ENCODE measurements at places on chromosomes 1 and 21.

GRCh38 chr1:55526716-55527115, 311.6 kb upstream of the USP24 start:
- DNase-seq: no peak

DNA sequence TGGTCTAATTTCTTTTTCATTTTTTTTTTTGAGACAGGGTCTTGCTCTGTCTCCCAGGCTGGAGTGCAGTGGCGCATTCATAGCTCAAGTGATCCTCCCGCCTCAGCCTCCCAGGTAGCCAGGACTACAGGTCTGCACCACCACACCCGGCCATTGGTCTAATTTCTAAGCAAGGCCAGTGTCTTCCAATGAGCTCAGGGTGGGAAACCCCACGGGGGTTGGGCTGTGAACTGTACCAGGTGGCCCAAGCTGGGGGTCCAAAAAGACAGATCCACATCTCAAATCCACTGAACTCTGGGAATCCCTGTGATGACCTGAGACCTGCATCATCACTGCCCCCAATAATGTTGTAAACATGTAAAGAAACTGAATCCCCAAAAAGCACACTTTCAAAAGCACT, 79.5 kb downstream of the BCAR3 start:
- DNase-seq: no peak

GRCh38 chr1:22827666-22828483, 117.2 kb downstream of the EPHB2 start:
- no peak for DNase-seq

- DNase-seq: no peak
Measured at GRCh38 chr1:26419494-26419893, 8.9 kb downstream of the LIN28A start.

DNA sequence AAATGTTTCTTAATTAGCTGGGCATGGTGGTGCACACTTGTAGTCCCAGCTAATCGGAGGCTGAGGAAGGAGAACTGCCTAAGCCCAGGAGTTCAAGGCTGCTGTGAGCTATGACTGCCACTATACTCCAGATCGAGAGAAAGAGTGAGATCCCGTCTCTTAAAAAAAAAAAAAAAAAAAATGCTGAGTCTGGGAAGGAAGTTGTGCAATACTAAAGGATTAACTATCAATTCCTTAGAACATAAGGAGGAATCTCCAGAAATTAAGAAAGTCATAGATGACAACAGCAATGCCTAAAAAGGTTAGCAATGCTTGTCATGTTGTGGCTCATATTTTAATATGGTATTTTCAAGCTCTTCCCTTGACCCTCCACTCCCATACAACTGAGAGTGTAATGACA, 5.3 kb downstream of the LUZP1 start:
- no peak for DNase-seq

- DNase-seq: no peak
Measured at GRCh38 chr21:41726970-41727783, 39.7 kb downstream of the RIPK4 start.

GRCh38 chr1:19398309-19398760, 86.2 kb downstream of the SLC66A1 start:
- no peak for DNase-seq

DNA sequence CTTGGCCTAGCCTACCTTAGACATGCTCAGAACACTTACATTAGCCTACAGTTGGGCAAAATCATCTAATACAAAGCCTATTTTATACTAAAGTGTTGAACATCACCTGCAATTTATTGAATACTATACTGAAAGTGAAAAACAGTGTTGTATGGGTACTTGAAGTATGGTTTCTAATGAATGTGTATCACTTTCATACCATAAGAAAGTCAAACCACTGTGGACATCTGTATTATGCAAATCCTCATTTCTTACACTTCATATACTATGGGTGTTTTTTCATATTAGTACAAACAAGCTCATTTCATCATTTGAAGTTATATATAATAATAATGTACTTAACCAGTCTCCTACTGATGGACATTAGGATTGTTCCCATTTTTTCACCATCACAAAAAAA, 41.2 kb downstream of the TDRD5 start:
- DNase-seq: no peak

DNA sequence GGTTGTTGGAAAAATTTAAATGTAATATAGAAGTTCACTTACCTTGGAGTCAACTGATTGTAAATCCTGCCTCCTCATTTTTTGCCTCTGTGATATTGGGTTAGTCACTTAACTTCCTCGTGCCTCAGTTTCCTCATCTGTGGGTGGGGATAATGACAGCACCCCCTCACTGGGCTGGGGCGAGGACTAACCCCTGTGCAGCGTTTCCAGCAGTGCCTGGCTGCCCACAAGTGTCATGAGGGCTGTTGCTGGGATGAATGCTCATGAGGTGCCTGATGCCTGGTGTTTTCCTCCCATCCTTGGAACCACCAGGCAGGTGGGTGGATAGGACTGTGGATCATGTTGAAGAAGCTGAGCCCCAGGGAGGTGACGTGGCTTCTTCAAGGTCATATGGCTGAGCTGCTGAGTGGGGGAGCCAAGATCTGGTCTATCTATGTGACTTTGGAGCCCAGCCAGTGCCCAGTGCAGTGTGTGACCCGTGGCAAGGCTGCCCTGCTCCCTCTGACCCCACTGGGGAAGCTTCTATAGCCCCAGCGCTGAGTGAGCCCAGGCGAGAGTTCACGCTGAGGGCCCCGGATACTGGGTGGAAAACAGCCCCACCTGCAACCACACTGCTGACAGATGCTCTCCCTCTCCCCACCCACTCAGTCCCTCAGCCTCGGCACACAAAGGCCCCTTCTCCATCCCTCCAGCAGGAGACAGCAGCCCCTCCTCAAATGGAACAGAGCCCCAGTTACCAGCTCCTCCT, 446.0 kb downstream of the PTPRU start:
- no peak for DNase-seq

GRCh38 chr1:82845866-82846265, 1045.1 kb downstream of the ADGRL2 start:
- DNase-seq: no peak

- no peak for DNase-seq
Measured at GRCh38 chr21:44298301-44298700, 1.6 kb upstream of the PFKL start.

DNA sequence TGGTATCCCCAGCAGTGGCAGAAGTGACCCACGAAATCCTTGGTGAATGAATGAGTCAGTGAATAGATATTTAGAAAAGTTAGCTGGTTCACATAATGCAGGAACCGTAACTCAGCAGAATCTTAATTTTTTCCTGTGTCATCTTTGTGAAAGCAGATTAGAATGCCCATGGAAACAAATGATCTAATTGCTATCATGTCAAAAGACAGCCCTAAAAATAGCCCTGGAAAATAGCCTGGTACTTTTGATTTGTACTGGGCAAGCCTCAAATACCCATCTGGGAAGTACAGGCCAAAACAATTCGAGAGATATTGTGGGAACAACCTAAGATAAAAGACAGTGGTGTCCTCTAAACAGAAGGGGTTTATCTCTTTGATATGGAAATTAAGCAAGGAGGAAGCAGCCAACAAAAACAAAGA, 21.1 kb downstream of the FYB2 start:
- no peak for DNase-seq

DNA sequence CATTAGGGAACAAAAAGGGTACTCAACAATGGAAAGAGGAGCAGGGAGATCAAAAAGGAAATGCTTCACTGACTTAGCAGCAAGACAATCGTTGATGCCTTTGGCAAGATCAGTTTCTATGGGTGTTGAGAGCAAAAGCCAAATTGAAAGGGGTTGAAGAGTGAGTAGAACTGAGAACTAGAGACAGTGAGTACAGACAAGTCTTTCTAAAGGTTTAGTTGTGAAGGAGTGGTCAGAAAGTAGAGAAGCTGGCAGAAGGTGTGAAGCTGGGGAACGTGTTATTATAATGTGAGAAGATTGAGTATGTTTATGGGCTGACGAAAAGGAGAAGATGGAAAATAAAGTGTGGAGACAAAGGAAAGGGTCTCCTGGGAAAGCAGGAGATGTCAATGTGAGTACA, 221.2 kb upstream of the USP25 start:
- no peak for DNase-seq

- DNase-seq: no peak
Measured at GRCh38 chr1:11772458-11772857, 10.5 kb downstream of the C1orf167 start.

GRCh38 chr1:107198561-107198960, 57.7 kb downstream of the NTNG1 start:
- DNase-seq: no peak

DNA sequence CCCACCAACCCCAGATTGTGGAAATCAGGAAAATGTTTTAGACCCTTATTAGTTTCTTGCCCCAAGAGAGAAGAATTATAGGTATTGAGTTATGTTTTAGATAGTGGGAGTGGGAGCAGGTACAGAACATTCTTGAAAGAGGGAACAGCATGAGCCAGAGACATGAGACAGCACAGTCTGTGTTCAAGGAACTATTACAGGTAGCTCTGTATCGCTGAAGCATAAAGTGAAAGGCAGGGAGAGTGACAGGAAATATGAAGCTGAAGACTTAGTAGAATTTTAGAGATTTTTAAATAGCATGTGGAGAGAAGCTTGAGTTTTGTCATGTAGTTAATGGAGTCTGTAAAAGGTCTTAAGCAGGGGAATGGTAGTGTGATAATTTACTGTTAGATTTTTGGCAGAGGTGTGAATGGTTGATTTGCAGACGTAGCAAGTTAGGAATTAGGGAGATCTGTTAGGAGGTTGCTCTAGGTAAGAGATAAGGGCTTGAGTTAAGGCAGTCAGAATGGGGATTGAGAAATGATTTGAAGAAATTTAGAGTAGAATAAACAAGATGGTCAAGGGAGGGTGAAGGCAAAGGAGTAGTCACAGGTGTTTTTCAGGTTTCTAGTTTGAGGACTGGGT, 11.6 kb downstream of the SUCO start:
- no peak for DNase-seq

DNA sequence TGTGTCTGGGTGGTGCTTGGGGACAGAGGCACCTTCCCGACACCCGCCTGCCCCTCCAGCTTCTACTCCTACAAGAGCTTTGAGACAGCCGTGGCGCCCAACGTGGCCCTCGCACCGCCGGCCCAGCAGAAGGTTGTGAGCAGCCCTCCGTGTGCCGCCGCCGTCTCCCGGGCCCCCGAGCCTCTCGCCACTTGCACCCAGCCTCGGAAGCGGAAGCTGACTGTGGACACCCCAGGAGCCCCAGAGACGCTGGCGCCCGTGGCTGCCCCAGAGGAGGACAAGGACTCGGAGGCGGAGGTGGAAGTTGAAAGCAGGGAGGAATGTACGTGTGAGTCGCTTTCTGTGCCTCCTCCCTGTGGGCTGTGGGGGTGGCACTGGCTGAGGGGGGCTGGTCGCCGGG, 75.7 kb downstream of the SKI start:
- DNase-seq: no peak

- DNase-seq: no peak
Measured at GRCh38 chr1:51565009-51565408, 45.9 kb upstream of the EPS15 start.

DNA sequence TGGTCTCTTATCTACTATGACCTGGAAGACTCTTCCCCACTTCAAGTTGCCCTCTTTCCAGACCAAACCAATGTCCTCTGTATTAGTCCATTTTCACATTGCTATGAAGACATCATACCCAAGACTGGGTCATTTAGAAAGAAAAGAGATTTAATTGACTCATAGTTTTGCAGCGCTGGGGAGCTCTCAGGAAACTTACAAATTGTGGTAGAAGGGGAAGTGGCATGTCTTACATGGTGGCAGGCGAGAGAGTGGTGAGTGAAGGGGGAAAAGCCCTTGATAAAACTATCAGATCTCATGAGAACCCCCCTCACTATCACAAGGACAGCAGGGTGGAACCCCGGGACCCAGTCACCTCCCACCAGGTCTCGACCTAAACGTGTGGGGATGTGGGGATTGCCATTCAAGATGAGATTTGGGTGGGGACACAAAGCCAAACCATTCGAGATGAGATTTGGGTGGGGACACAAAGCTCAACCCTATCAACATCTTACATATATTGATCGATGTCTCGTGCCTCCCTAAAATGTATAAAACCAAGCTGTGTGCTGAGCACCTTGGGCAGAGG, 14.2 kb upstream of the AGPAT3 start:
- no peak for DNase-seq

- DNase-seq: no peak
Measured at GRCh38 chr1:58818075-58818474, 34.2 kb upstream of the JUN start.

DNA sequence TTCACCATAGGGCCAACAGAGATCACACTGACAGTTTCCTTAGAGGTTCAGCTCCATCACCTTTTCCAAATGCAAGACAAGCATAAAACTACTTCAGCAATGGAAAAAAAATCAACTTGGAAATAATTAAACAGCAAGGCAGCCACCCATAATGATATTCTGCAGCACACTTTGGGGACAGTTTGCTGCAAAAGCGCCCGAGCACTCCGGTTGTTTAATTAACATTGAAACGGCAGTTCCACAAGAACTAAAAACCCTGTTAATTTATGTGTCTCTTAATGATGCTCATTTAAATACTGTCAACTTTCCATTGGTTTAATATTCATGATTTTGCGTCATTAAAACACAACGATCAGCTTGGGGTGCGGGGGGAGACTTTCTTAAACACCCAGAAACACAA, 153.2 kb downstream of the ELAVL4 start:
- no peak for DNase-seq

GRCh38 chr1:84735483-84735882, 45.2 kb upstream of the SSX2IP start:
- no peak for DNase-seq

GRCh38 chr1:5396593-5396992, 595.6 kb downstream of the NPHP4 start:
- no peak for DNase-seq

- no peak for DNase-seq
Measured at GRCh38 chr21:21097466-21097865, 99.3 kb downstream of the NCAM2 start.

GRCh38 chr1:180501865-180502360, 464 bp downstream of the ACBD6 start:
- DNase-seq: no peak

- DNase-seq: no peak
Measured at GRCh38 chr21:32279377-32279680, 480 bp upstream of the MIS18A start.

DNA sequence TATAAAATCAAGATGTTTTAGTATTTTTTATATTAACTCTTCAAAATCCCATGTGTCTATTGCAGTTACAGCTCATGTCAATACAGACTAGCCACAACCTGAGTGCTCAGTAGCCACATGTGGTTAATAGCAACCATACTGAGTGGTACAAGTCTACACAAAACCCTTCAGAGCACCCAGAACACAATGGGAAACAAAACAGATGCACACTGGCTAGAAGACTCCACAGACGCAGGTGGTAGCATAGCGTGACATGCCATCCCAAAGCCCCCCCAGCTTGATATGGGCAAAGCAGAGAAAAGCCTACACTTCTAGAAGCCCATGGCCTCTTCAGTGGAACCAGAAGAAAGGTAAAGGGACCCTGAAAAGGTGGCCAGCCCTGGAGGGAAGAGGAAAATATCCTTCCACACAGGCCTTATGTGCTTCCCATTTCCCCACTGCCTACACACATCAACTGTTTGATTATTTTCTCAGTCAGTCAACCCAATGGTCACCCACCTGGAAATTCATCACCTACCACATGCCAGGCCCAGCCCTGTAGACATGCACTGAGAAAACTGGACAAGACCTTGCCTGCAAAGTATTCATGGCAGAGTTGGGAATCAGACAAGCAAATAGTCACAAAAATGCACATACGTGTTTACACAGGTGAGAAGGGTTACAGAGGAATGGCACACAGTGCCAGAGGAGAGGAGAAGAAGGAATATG, 175.0 kb downstream of the VAV3 start:
- no peak for DNase-seq

- no peak for DNase-seq
Measured at GRCh38 chr1:151238467-151238739, 16.1 kb upstream of the PSMD4 start.

Data from activated CD4-positive, alpha-beta T cell treated with anti-CD3 and anti-CD28 coated beads for 24 hours (primary cell).